ENCODE measurements at places on chromosomes 7 and 10.
A peak's percentile ranks its signal among the peaks of the same experiment; 100 is the strongest.

- DNase-seq = no peak
Observed at GRCh38 chr7:101200862-101201599, at the start of gene MOGAT3. Gene MOGAT3, minus strand, starts transcription at chr7:101201036. Its CDS starts 182 bp downstream, at chr7:101200854.

DNA sequence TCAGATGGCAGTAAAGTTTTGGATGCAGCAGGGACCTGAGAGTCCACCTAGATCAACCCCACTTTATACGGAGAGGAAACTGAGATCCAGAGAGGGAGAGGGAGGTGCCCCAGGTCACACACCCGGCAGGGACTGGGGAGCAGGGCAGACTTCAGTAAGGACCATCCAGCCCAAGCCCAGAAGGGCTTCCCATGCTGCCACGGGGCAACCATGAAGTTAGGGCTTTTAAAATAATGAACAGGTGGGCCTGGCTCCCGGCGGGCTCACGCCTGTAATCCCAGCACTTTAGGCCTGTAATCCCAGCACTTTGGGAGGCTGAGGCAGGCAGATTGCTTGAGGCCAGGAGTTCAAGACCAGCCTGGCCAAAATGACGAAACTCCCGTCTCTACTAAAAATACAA is 98.5 kb downstream of the HIP1 start:
- DNase-seq = no peak

- DNase-seq = no peak
Observed at GRCh38 chr10:29026802-29027580, 261.9 kb upstream of the LYZL1 start.

DNA sequence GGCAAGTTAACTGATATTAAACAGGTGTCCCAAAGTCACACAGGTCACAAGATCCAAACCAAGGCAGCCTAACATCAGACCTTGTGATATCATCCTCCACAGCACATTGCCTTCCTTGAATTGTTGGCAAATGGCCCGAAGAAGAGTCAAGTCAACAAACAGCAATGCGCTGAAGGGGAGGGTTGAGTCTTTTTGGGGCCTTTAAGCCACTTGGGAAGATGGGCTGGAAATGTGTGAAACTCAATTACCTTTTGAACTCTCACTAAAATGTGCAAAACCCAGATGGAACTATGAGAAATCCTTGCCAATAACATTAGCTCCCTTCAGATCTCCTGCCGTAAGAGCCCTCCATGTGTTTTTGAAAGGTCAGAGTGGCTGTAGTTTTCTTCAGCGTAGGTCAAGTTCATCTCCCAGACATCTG is 47.9 kb upstream of the STK17A start:
- DNase-seq = no peak

DNA sequence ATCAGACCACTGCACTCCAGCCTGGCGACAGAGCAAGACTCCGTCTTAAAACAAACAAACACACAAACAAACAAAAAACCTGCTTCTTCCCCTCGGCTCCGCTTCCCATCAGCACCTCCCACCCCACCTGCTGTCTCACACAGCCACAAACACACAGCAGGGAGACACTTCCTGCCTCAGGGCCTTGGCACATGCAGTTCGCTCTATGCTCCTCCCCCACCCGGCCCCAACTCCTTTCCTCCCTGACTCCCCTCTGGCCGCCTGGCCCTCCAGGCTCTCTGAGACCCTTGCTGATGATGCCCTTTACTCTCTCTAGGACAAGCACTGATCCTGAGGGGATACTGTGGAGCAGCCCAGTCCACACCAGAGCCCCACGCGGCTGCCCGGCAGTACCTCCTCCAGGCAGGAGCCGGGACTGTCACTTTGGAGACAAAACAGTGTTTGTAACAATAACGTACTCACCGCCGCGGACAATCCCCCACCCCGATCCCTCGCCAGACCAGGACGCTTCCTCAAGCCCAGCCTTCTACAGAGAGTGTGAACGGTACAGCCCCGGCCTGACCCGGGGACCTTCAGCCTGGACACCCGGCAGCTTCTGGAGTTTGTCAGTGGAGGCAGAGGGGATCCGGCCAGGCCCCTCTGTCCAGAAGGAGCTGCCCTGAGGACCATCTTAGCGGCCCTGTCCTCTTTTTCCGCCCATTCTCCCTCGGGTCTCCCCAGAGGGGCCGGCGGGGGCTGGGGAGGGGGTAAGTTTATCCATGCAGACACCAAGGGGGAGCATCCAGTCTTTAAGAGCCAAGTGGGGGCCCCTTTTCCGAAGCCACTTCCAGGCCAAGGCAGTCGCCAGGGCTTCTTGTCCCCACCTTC is 50.0 kb upstream of the GTF2IRD1 start:
- DNase-seq = no peak

DNA sequence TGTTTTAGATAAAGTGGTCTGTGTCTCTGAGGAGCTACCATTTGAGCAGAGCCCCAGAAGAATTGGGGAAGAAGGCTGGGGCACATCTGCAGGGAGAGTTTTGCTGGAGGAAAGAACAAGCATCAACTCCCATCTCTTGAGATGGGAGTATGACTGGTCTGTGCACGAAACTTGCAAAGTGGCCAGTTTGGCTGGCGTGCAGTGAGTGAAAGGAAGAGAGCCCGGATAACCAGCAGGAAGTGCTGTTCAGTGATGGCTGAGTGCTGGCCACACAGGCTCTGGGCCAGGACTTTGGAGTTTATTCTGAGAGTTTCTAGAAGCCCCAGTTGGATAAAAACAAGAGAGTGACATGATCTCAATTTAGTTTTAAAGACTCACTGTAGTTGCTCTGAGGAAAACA is 34.4 kb upstream of the SVIL start:
- no peak for DNase-seq

- no peak for DNase-seq
Observed at GRCh38 chr7:72337390-72338167, 74.6 kb downstream of the CALN1 start.

GRCh38 chr10:1509011-1509530 is 228.3 kb downstream of the ADARB2 start:
- no peak for DNase-seq

DNA sequence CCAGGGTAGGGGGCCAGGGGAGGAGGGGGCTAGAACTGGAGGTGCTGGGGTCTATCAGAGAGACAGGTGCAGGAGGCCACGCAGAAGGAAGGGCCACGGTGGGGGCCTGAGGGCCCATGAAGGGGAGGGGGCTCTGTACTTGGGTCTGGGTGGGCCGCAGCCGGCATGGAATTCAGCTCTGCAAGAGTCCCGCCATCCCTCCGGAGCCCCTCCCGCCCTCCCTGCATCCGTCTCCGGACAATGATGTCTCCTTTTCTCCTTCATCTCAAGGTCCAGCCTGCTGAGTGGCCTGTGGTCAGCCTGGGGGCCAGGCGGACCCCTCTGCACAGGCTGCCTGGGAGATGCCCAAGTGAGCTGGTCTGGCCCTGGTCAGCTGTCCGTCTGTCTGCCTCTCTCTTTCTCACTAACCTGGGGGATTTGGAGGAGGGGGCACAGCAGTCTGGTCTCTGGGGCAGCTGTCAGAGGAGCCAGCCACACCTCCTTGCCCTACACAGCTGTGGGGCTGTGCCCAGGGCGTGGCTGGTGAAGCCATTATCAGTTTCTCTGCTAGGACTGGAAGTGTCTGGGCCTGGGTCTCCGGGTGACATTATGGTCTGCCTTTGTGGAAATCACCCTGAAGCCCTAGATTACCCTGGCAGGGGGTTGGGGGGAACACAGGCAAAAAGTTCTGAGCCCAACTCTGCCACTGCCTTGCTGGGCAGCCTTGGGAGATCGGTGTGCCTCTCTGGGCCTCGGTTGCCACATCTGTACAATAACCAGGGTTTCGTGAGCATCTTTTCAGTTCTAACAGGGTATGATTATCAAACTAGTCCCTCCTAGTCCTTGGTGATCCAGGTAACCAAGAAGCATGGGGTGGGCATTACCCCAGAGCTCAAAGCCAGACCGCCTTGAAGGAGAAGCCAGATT is 19.0 kb upstream of the HSPB1 start:
- DNase-seq = no peak

- DNase-seq = no peak
Observed at GRCh38 chr10:8768852-8769251, 714.4 kb downstream of the GATA3 start.

- no peak for DNase-seq
Observed at GRCh38 chr10:114350751-114351150, 53.6 kb downstream of the AFAP1L2 start.

DNA sequence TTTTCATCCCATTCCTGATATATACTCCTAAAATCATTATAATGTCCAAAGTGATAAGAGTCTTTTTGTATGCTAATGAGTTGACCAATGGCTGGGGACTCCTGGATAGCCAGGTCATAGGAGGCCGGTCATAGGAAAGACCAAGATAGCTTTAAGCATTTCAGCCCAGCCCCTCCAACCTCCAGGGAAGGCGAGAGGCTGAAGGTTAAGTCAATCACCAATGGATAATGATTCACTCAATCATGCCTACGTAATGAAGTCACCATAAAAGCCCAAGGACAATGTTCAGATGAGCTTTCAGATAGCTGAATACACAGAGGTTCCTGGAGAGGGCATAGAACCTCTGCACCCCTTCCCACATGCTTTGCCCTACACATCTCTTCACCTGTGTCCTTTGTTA is 75.7 kb downstream of the VWDE start:
- no peak for DNase-seq

DNA sequence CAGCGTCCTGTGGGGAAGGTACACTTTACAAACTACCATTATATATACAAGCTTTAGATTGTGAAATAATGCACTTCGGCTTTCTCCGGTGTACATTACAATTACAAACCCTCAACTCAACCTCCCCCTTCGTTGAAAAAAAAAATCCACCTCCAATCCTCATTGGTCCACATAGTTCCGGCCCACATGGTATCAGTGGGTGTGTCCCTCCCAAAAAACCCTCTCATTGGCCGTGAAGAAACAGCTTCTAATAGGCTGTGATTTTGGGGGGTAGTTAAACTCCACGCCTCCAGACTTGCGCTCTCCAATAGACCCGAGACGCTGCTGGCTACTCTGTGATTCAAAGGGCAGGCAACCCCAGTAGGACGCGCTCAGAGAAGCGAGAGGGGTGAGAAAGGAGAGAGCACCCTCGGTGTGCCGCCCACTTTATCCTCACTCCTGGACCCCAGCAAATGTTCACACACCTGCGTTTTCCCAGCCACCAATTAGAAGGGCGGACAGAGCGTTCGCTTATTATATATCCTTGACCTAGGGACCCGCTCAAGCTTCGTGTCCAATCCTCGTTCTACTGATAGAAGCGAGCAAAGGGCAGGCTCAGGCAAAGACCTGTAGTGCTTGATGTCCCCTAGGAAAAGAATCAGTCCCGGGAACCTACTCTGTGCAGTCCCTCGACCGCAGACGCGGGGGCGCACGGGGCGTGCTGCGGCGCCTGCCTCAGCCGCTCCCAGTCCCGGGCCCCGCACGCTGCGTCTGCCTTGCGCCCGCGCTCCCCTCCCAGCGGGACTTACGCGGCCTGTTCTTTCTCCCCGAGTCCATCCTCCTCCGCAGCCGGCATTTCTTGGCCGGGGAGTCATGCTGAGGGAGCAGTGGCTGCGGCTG is 991 bp downstream of the PANK1 start:
- DNase-seq = peak; percentile 65

- DNase-seq = no peak
Observed at GRCh38 chr10:49625411-49625810, 11.6 kb downstream of the CHAT start.
